NCI-H510A treated with DMSO at 0.1 percent for 48 hours (cell line): ENCODE measurements at places on chromosomes 7 and 10.

DNA sequence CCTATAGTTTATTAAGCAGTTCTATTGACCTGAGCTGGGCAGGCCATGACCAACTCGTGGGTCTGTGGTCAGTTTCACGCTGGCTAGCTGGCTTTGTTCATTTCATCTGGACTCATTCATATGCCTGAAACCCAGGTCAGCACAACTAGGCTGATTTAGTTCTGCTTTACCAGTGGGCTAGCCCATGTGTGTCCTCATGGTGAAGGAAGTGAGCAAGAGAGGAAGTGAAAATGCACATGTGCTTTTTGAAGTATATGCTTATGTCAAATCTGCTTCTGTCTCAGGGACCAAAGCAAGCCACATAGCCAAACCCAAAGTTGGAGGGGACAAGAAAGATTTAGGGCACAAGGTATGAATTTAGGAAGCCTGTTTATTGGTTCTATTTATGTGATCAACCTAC, 154.5 kb downstream of the RNF133 start:
- no peak for DNase-seq

GRCh38 chr10:15223174-15223573, 54.7 kb upstream of the NMT2 start:
- no peak for DNase-seq

DNA sequence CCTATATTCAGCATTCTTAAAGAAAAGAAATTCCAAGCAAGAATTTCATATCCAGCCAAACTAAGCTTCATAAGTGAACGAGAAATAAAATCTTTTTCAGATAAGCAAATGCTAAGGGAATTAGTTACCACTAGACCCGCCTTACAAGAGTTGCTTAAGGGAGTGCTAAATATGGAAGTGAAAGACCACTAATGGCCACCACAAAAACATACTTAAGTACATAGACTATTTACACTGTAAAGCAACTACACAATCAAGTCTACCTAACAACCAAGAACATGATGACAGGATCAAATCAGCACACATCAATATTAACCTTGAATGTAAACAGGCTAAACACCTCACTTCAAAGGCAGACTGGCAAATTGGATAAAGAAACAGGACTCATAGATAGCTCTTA, 42.2 kb upstream of the NME8 start:
- no peak for DNase-seq

DNA sequence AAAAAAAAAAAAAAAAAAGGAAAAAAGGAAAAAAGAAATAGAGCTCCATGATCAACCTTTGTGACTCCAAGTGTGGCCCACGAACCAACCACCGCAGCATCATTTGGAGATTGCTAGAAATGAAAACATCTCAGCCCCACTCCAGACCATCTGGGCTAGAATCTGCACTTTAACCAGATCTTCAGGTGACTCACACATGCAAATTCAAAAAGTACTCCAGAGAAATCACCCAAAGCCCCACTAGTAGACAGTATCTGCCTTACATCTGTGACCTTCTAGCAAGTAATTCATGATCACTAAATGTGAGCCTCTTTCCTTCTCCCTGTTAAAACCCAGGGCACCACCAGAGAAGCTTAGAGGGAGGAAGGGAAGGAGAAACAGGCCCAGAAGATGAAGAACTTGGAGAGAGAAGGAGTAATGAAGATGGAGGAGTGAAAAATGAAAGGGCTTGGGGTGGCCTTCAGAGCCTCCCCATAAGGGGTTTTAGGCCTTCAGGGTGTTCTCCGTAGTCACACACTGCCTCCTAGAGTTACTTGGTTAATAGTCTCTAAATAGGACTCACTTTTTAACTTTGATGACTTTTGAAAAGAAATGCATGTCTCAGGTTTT, 94.0 kb downstream of the SLC37A3 start:
- no peak for DNase-seq

- no peak for DNase-seq
Observed at GRCh38 chr10:921471-922414, 9.8 kb downstream of the LARP4B start.

DNA sequence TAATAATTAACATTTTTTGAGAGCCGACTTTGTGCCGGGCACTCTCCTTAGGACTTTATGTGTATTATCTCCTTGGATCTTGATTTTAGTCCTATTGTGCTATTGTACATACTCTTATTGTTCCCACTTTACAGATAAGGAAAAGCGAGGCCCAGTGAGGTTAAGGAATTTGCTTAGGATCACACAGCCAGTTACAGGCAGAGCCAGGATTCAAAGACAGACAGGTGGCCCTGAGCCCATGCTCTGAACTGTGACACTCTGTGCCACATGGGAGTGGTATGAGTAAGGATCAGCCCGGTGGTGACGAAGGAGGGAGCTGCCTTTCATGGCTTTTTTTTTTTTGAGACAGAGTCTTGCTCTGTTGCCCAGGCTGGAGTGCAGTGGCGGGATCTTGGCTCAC, 15.8 kb upstream of the GNA12 start:
- DNase-seq = no peak

- DNase-seq = peak; percentile 20
Observed at GRCh38 chr10:121860810-121861209, 67.0 kb downstream of the ATE1 start.

DNA sequence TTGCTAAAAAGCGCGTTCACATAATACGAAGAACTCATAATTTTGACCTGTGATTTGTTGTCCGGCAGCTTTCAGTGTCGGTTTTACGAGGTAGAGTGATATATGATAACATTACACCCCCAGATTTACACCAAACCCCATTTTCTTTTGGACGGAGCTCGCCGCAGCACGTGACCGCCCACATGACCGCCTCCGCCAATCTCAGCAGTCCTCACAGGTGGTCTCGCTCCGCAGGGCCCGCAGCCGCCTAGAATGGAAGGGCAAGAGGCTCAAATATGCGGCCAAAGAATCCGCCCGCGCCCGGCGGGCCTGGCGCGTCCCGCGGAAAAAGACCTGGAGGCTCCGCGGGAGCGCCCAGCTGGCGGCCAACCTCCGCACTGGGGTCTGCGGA, at the start of gene HOXA7:
HOXA7 (minus strand) TSS at position 168 of the 391 bp plus-strand sequence; CDS start at position 38, 130 bp downstream.
- peak; percentile 74 for DNase-seq

DNA sequence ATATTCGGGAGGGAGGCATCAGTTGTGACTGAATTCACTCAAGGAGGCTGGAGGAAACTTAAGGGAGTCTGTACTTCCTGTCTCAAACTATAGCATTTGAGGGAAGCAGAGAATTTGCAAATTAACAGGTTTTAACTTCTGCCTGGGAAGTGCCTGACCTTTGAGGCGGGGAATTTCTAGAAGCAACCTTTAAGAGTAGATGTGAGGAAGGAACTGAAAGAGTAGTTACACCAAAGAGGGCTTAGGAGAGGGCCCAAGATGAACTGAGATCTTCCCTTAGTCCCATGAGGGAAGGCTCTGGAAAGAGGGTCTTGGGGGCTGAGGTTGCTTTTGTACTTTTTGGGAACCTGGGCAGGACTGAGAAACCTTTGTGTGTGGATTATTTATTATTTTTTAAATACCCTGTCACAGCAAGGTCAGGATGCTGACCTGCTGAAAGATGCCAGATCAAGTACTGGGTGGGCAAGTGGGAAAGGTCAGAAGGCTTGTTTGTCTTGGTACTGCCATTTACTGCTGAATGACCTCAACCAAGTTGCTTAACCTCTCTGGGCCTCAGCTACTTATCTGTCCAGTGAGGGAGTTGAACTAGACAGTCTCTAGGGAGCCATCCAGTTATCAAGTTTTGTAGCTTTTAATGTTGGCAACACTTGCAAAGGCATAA, 2.4 kb downstream of the GPR158 start:
- no peak for DNase-seq

GRCh38 chr10:61684894-61685507, 22.3 kb downstream of the CABCOCO1 start:
- DNase-seq = no peak

DNA sequence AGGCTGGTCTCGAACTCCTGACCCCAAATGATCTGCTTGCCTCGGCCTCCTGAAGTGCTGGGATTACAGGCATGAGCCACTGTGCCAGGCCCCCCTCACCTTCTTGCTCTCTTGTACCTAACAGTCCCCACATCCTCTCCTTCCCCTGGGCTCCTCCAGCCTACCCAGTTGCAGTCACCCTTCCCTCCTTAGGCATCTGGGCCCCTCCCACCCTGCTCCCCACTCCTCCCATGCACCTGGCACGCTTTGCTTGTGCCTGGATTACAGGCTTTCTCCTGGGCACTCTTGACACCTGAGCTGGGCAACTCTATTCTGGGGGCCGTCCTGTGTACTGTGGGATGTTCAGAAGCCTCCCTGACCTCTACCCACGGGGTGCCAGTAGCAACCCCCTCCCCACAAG, 3.0 kb downstream of the CLDN15 start:
- no peak for DNase-seq

- DNase-seq = no peak
Observed at GRCh38 chr7:30785786-30786185, 14.6 kb downstream of the MINDY4 start.

DNA sequence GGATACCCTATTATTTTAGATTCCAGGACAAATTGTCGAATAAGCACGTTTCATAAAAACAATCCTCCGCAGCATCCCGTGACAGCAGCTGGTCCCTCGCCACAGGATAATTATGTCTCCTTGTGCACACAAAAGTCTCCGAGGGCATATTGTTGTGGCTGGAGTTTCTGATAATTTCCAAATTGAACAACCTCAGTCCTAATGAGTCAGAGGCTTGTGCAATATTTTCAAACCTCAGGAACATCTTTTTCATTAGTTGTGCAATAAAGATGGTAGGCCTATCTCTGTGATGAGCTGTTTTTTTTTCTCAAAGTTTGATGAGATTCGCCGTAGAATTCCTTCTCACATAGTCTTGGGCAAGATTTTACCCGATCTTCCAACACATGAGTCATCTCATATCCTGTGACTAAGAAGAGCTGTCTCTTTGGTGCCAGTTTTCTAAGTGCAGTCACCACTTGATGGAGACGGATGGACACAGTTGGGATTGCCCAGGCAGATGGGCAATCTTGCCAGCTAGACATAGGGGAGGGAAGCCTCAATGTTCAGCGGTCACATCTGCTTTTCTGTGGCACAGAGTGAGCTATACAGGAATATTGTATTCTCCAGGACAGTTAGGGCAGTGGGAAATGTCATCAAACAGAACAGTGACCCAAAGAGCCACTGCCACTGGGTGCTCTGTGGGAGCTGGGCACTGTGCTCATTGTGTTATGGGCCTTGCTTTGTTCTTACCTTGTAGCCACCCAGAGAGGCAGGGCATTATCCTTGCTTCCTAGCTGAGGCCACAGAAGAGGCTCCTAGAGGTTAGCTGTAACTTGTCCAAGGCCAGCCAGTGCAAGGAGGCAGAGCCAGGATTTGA, 7.8 kb downstream of the HTRA1 start:
- DNase-seq = no peak

DNA sequence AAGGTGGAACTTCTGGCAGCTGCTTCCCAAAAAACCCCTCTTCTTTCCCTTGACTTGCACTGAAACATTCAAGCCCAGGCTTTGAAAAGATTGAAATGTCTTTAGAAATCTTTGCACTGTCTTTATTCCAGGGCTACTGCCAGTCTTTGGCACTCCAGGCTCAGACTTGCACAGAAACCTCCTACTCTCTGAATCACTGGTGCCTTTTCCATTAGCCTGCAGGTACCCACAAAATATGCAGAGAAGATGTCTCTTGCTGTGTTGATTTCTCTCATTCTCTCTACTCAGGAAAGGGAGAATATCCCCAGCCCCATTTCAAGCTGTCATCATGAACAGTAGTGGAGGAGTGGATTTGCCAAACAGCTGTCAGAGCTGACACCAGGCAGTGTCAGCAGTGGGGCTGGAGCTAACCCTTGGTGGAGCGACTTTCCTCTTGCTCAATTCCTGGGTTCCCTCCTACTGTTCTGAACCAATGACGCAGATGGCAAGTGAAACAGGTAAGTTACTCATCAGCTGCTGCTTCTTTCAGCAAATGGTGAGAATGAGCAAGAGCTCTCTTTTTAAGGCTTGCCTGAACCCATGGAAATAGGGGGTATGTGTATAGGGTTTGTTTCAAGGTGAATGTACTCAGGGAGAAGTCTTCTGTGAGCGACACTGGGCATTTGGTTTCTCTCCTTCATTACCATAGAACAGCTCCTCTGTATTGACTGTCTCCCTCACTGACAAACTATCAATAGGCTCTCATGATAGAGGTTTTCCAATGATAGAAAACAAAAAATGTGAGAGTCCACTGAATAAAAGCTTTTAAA, 362.4 kb downstream of the ADRA2A start:
- no peak for DNase-seq

DNA sequence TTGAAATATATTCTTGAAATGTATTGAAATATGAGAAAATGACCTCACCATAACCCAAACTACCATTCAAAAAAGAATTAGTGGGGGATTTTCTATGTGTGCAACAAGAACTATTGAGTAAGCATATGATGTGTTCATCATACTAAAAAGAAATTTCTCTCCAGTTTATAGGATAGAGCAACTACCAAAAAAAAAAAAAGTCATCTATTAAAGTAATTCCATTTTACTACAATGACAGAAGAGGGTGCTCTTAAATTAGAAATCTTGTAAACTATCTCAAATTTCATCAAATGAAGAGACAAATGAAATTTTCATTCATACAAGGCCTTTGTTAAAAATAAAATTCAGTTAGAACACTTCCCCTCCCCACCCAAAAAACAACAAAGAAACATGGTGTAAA, 195.4 kb upstream of the PLXDC2 start:
- DNase-seq = no peak

GRCh38 chr7:115722302-115722977, 308.1 kb downstream of the TFEC start:
- no peak for DNase-seq

GRCh38 chr7:135121868-135122267, 26.0 kb upstream of the TMEM140 start:
- no peak for DNase-seq

DNA sequence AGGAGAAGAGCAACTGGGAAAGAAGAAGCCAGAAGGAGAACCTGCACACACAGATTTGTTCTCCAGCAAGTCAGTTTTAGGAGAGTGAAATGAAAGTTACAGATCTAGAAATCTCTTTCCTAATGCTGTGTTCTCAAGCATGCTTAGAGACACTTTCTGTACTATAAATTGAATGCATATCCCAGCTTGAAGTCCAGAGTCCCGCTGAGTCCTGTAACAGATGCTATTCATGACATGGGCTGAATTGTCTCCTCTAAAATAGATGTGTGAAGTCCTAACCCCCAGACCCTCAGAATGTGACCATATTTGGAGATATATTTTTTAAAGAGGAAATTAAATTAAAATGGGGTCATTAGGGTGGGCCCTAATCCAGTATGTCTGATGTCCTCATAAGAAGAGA, 46.9 kb upstream of the GJD4 start:
- no peak for DNase-seq

GRCh38 chr10:31075434-31075833, 43.8 kb upstream of the ZNF438 start:
- no peak for DNase-seq

DNA sequence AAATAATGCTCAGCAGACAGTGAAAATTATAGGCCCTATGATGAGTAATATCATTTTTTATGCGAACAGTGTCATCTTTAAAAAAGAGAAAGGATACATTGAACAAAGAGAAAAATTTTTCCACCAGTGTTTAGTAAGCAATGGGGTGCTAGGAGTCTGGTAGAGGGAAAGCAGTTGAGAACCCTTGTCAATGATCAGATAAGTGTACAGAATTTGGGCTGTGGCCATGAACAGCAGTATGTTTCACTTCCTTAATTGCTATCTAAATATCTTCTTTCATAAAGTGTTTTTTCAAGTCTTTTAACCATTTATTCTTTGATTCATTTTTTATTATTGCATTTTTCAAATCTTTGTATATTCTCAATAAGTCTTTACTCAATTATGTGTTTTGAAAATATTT, 750.7 kb upstream of the KCND2 start:
- DNase-seq = no peak
